ENCODE measurements at places on chromosomes 7 and 10. TPM values are rescaled to one million over a fixed set of nuclear protein-coding genes. Genes with fewer than 3 reads are reported as not detected.

DNA sequence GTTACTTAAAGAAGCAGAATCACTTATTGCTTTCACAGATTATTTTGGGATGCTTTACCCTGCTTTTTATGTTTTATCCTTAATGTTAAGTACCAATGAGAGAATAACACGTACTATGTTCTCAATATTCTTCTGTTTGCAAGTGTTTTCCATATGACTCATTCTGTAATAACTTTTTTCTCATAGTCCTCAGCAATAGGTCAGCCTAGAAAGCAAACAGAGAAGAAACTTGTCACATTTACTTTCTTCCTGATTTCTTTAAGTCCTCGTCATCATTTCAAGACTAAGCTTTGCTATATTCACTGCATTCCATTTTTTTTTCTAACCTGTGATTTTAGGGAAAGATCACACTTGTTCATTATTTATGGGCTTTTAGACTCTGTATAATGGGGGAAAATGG is 6.8 kb upstream of the AGR2 start:
- no peaks in the 10 kb centered on the region for H3K4me1 ChIP-seq
- no peaks in the 10 kb centered on the region for H3K36me3 ChIP-seq
- H3K4me3 ChIP-seq = no peak overlapping the region
- no peak for DNase-seq
- no peak overlapping the region for H3K27ac ChIP-seq
- H3K27me3 ChIP-seq = no peaks in the 10 kb centered on the region

DNA sequence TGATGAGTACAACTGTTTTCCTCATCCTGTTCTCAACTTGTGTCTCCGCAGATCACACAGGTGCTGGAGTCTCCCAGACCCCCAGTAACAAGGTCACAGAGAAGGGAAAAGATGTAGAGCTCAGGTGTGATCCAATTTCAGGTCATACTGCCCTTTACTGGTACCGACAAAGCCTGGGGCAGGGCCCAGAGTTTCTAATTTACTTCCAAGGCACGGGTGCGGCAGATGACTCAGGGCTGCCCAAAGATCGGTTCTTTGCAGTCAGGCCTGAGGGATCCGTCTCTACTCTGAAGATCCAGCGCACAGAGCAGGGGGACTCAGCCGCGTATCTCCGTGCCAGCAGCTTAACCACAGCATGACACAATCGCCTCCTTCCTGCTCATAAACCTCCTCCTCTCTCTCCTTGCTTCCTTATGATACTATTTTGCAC is 126.7 kb upstream of the PRSS58 start:
- no peak for DNase-seq
- H3K4me1 ChIP-seq = no peaks in the 10 kb centered on the region
- no peaks in the 10 kb centered on the region for H3K27me3 ChIP-seq

- no peaks in the 10 kb centered on the region for H3K4me1 ChIP-seq
- H3K36me3 ChIP-seq = no peaks in the 10 kb centered on the region
Measured at GRCh38 chr10:126803394-126803793, 101.8 kb upstream of the DOCK1 start.

Gene TMEM236
- total RNA-seq = 2.9 TPM

- no peaks in the 10 kb centered on the region for H3K27me3 ChIP-seq
- no peak overlapping the region for H3K4me3 ChIP-seq
- no peak overlapping the region for H3K27ac ChIP-seq
- no peak for DNase-seq
- H3K4me1 ChIP-seq = no peaks in the 10 kb centered on the region
Measured at GRCh38 chr7:54015251-54015650, 526.9 kb upstream of the VSTM2A start.

Data from breast epithelium (tissue), 4 donors.